ENCODE measurements at places on chromosomes 6 and 20. TPM values are rescaled to one million over a fixed set of nuclear protein-coding genes. Genes with fewer than 3 reads are reported as not detected.

Gene CTSZ
- total RNA-seq, result 89.3 TPM

Gene HEY2
- 2.8 TPM for total RNA-seq

Gene ATP6V1G2
- total RNA-seq, result 0.21 TPM

Gene DPM1
- total RNA-seq, result 57.6 TPM

Gene PET117
- 17.0 TPM for total RNA-seq

GRCh38 chr20:10370091-10370887, 63.7 kb downstream of the MKKS start:
- H3K4me1 ChIP-seq, result no peaks in the 10 kb centered on the region
- H3K27me3 ChIP-seq, result no peaks in the 10 kb centered on the region
- H3K27ac ChIP-seq, result no peak overlapping the region
- DNase-seq, result no peak

GRCh38 chr6:4349931-4350330, 214.6 kb upstream of the ECI2 start:
- DNase-seq, result no peak
- H3K27ac ChIP-seq, result no peak overlapping the region
- no peak overlapping the region for H3K4me3 ChIP-seq
- H3K27me3 ChIP-seq, result no peaks in the 10 kb centered on the region
- H3K4me1 ChIP-seq, result peaks cover 40% of the 10 kb centered on the region

DNA sequence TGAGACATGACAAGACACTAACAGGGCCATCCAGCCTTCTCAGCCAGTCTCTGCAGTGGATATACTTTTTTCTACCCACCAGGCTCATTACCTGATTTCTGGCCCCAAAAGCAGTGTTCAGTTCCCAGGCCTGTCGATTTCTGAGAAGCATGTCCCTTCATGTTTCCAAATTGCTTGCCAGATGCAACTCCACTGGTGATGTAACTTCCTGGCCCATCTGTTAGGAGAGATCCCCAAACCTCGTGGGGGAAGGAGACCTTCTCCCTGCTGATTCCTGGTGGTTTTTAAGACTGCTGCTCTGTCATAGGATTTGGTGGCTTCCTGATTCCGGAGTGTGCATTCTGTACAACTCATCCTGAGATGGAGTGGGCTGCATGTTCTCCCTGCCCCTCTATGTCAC, 31.6 kb upstream of the MRPS10 start:
- H3K4me1 ChIP-seq, result peaks cover 48% of the 10 kb centered on the region
- peaks cover 9% of the 10 kb centered on the region for H3K36me3 ChIP-seq
- no peak overlapping the region for H3K4me3 ChIP-seq
- peak overlapping the region; percentile 37 for H3K27ac ChIP-seq

DNA sequence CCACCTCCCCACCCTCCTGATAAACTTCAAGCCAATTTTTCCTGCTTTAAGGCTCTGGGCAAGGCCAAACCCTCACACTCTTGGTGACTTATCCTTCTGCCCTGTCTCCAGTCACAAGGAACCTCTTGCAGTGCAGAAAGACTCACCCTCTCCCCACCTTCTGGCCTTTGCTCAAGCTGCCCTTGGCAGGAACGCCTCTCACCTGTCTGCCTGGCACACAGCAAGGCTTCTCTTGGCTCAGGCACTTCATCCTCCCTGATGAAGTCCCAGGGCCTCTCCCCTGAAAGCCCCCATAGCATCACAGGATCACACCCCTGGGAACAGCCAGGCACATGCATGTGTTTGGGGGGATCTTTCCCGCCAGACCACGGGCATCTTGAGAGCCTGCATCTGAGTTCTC, 68.8 kb upstream of the NNAT start:
- no peak for DNase-seq
- no peak overlapping the region for H3K27ac ChIP-seq
- H3K4me1 ChIP-seq, result no peaks in the 10 kb centered on the region
- no peak overlapping the region for H3K4me3 ChIP-seq
- H3K36me3 ChIP-seq, result no peaks in the 10 kb centered on the region

DNA sequence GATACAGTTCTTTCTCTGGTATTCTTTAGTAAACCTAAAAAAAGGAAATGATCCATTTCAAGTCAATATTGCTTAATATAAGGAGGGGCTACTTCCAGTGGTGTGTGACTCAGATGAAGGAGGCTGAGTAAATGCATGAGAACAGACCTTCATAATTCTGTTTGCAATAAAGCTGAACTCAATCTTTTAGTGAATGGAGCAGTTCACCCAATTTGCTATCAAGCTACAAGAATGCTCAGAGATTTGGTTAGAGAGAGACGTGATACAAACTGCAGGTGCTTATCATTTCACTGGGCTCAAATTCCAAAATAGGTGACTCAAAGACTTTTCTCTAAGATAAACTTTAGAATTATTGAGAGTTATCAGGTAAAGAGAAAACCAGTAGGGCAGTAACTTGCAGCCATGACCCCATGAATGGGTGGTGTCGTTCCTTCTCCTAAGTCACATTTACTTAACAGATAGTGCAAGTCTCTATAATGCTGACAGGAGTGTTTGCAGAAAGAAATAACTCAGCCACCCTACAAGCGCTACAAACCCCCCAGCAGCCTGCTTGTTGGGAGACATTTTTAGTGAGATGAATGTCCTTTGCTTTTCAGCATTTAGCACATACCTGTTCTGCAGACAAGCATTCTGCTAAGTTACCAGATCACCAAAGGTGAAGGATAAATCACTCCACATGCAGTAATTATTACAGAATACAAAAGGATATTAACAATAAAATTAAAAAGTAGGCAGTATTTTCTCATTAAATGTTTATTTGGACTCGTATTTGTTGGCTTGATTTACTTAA, 16.4 kb upstream of the BLOC1S5 start:
- no peak for DNase-seq
- H3K4me3 ChIP-seq, result no peak overlapping the region
- no peaks in the 10 kb centered on the region for H3K27me3 ChIP-seq
- no peaks in the 10 kb centered on the region for H3K36me3 ChIP-seq
- peaks cover 3% of the 10 kb centered on the region for H3K4me1 ChIP-seq

- DNase-seq, result no peak
- no peak overlapping the region for H3K4me3 ChIP-seq
- H3K4me1 ChIP-seq, result no peaks in the 10 kb centered on the region
- H3K27ac ChIP-seq, result no peak overlapping the region
- H3K36me3 ChIP-seq, result no peaks in the 10 kb centered on the region
- H3K27me3 ChIP-seq, result no peaks in the 10 kb centered on the region
Measured at GRCh38 chr6:128167552-128167951, 266.7 kb upstream of the THEMIS start.

GRCh38 chr6:36853325-36853724, 14.1 kb upstream of the CPNE5 start:
- DNase-seq, result no peak
- no peaks in the 10 kb centered on the region for H3K27me3 ChIP-seq
- no peak overlapping the region for H3K4me3 ChIP-seq
- H3K36me3 ChIP-seq, result peaks cover 28% of the 10 kb centered on the region
- peaks cover 19% of the 10 kb centered on the region for H3K4me1 ChIP-seq

GRCh38 chr6:80623066-80623815, 516.8 kb downstream of the BCKDHB start:
- H3K36me3 ChIP-seq, result no peaks in the 10 kb centered on the region
- H3K27me3 ChIP-seq, result no peaks in the 10 kb centered on the region
- no peak overlapping the region for H3K27ac ChIP-seq
- H3K4me1 ChIP-seq, result no peaks in the 10 kb centered on the region
- DNase-seq, result no peak
- no peak overlapping the region for H3K4me3 ChIP-seq

GRCh38 chr6:38088010-38088409, 268.5 kb downstream of the ZFAND3 start:
- peaks cover 28% of the 10 kb centered on the region for H3K36me3 ChIP-seq
- H3K27me3 ChIP-seq, result no peaks in the 10 kb centered on the region
- no peak for DNase-seq
- H3K4me3 ChIP-seq, result no peak overlapping the region
- no peak overlapping the region for H3K27ac ChIP-seq
- no peaks in the 10 kb centered on the region for H3K4me1 ChIP-seq

GRCh38 chr6:72953971-72954381, 271.3 kb downstream of the KHDC1L start:
- H3K27ac ChIP-seq, result no peak overlapping the region
- no peak for DNase-seq
- H3K36me3 ChIP-seq, result no peaks in the 10 kb centered on the region
- H3K4me3 ChIP-seq, result no peak overlapping the region

DNA sequence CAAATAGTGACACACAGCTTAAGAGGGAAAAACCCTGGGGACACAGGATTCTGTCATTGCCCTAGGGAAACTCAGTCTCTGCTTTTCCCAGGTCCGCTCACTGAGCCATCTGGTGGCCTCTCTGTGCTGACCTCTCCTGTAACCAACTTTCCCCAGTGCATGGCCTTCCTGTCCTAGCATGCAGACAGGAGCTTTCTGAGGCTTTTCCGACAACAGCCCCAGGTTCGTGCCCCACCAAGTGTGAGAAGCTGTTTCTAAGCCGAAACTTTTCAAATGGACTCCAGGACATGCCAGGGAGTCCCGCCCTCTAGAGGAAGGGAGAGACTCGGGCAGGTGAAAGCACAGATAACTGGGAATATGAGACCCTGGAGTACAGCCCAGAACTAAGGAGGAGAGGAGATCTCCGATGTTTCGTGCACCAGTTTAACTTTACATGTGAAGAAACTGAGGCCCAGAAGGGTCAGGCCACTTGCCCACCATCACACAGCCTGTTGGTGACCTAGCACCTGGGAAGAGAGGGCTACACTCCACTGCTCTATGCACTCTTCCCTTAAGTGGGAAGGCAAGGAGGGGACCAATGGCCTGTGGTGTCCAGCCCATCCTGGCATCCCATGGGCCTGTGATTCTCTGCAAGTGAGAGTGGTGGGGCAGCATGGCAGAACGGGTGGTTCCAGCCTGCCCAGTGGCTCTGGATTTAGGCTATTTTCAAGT, 46.2 kb downstream of the RPP40 start:
- DNase-seq, result no peak
- H3K4me1 ChIP-seq, result no peaks in the 10 kb centered on the region
- H3K27me3 ChIP-seq, result no peaks in the 10 kb centered on the region
- H3K27ac ChIP-seq, result no peak overlapping the region
- peaks cover 4% of the 10 kb centered on the region for H3K36me3 ChIP-seq

DNA sequence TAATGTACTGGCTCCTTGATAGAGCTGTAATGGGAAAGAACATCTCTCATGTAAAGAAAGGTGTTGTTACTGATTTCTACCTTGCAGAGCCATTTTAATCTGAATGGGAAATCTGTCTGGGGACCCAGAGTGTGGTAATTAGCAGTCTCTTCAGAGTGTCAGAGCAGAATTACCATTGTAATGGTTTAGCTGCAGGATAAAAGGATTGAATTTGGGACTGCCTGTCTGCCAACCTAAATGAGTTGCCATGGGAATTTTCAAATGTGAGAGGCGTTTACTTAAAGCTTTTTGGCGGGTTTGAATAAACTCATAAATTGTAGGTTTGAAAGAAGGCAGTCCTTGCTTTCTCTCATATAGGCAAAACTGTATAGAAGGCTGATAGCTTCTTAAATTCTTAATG, 128.8 kb downstream of the QKI start:
- DNase-seq, result no peak
- H3K4me3 ChIP-seq, result no peak overlapping the region
- H3K4me1 ChIP-seq, result no peaks in the 10 kb centered on the region
- H3K27me3 ChIP-seq, result no peaks in the 10 kb centered on the region
- H3K27ac ChIP-seq, result no peak overlapping the region

All from esophagus squamous epithelium (tissue), 5 donors.